ENCODE measurements at places on chromosomes 3 and 15.

DNA sequence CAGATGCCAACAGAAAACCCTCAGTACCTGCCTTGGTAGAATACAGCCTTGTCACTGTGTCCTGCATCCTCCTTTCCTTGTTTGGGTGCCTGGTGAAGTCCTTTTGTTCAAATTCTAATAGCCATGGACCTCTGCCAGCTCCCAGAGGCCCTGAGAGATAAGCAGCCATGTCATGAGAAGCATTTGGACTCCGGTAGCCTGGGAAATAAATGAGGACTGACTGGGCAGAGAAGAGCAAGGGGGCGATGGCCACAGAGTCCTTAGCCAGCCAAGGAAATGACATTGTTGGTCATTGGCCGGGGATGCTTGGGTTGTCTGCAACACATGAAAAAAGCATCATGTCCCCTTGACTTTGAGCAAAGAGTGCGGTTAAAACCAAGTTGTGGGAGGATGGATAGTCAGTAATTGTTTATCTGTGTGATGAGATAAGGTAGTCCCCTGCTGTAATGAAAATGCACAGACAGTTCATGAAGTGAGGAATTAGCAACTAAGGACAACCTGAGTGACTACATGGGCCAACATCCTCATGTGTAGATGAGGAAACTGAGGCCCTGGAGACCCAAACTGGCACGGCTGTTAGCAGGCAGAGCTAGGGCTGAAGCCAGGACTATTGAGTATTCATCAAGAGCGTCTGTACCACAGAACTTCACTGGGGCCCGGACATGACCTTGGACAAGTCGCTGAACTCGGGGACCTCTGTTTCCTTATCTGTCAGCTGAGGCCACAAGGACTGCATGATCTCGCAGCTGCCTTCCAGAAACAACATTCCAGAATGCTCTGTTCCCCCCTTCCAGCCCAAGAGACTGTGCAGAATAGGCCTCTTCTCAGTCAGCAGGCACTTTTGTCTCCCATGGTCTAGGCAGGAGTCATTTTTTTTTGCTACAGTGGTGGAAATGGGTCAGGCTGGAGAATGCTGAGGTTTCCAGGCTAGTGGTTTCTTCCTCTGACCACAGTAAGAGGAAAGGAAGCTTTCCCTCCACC, 90.5 kb upstream of the CTDSPL start:
- DNase-seq = no peak

GRCh38 chr3:146466604-146467003, 2.8 kb downstream of the PLSCR2 start:
- DNase-seq = no peak

DNA sequence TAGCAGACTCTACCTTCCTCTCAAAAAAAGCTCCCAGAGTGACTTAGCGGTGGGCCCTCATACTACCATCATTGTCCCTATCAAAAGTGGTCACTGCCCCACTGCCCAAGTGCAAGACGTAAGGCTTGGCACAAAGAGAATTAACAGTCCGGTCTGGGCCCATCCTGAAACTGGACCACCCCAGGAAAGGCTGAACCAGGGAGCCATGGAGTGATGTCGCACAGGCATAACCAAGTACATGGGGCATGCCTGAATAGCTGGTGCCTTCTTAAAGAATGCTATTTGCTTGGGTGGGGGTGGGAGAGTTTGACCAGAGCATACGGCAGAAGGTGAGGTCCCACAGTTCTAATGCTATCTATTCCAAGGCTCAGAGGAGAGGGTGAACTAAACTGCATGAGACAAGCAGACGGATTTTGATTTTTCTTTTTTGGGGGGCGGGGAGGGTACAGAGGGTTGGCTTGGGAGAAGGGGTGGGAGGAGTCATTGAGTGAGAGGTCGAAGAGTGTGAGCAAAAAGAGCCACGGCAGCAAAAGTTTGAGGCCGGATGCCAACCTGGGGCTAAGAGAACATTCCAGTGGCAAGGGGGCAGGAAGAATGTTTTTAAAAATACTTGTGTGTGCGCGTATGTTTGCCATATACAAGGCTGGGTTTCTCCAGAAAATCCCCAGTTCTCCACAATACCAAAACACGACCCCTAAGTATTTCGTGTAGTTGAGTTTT, 50.2 kb downstream of the FAM174B start:
- DNase-seq = no peak

DNA sequence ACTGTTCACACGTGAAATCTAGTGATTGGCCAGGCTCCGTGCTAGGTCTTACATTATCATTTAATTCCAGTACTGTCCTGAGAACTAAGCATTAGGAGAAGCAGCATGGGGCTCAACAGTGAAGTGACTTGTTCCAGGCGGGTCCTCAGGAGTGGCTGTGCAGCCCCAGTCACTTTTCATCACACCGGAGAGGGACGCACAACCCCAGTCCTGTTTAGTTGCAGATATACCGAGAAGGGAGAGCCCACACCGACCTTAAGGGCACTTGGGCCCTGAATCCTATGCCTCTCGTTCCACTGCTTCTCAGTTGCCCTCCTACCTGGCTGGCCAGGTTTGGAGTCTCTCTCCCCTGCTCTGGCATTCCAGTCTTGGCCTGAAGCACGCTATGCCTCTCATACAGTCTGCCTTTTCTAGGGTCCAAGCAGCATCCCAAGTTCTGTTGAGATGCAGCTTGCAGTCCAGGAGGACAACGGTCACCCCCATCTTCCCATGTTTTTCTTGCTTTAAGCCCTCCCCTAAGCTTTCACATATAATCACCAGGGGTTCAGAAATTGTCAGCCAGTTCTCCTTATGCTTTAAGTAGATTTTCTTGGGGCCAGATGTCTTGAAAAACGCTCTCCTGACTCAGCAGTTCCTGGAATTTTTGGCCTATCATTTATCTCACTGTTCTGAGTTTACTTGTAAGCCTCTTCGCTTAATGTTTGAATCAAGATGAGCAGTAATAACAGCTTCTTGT, 10.1 kb downstream of the FAM131A start:
- DNase-seq = no peak

GRCh38 chr3:126536126-126536525, 12.2 kb downstream of the CHST13 start:
- no peak for DNase-seq

DNA sequence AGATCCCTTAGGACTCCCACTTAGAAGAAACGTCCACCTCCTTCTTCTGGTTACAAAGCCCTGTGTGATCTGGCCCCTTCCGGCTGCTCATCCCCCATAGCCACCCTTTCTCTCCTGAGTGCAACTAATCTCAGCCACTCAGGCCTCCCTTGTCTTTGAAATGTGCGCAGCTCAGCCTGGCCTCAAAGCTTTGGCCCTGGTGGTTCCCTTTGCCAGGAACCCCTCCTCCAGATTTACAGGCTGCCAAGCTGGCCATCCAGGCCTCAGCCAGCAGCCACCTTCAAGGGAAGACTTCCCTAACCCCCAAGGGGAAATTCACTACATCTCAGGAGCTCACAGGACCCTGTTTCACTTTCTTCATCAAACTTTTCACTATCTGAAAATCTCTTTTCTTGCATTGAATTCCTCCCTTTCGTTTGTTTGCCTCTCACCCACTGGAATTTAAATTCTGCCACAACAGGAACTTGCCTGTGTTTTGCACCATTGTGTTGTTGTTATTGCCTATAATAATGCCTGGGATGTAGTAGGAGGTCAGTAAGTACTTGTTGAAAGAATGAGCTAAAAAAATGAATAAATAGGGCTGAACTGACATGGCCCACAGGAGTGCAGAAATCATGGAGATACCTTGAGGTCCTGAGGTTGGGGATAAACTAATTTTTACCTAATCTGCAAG, 109.5 kb upstream of the PFN2 start:
- no peak for DNase-seq

DNA sequence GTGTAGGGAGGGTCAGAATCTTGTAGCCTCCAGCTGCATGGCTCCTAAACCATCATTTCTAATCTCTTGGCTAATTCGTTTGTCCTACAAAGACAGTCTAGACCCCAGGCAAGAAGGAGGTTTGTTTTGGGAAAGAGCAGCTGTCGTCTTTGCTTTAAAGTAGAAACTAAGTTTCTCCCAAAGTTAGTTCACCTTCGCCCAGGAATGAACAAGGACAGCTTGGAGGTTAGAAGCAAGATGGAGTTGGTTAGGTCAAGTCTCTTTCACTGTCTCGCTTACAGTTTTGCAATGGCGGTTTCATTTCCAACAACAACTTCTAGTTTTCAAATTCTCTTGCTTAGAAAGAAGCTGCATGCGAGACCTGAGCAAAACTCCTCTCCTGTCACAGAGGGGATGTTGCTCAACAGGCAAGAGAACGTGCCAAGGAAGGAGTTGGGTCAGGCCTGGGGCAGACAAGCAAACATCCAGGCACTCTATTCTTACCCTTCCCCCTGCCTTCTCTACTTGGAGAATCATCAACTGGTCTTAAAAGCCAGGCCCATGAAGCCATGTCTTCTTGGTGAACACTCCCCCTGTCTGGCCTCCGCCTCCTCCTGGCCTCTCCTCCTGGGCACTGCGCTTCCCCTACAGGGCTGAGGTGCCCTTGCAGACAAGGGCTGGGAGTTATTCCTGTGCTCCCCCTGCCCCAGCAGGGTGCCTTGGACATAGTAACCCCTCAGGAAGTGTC, 57.6 kb downstream of the TMEM44 start:
- no peak for DNase-seq

GRCh38 chr3:126832933-126833332, 128.9 kb downstream of the CHCHD6 start:
- no peak for DNase-seq

DNA sequence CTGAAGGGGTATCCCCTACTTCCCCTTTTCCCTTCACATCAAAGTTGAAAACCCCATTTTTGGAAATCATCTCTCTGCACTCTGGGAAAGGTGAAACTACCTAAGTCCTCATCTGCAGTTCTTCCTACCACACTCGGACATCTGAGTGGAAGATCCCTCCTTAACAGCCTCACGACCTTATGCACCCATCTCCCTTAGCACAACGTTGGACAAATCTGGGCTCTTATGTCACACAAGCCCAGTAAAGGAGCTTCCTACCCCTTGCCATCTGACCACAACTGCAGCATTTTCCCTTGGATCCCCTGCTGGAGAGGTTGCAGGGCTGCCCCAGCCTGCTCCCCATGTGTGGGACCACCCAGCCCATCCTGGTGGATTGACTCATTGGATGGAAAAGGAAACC, 252.1 kb upstream of the ST8SIA2 start:
- no peak for DNase-seq

DNA sequence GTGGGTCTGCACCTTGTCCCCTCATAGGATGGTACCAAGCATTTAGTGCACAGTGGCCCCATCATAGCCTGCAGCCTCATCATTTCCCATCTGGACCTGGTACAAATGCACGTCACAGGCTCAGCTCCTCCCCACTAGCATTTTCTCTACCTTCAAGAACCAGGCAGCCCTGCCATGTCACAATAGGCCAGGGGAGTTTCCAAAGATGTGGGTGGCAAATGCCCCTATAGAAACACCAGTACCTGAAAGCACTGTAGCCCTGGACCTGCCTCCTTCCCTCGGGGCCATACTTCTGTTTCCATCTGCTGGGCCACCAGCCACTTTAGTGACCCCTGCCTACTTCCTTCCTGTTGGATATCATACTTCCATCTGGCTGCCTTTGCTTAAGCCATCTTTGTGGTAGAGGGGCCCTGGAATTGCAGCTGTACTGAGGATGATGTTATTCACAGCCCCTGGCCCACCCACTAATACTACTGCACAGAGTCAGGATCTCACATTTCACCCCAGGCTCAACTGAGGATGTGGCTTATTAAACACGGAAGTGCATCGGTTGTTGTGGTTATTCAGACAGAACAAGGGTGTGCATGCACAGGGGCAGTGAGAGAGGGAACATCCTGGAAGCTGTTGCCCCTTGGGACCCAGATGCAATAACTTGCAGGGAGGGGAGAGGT, 3.8 kb downstream of the TCTA start:
- DNase-seq = no peak

- DNase-seq = no peak
These were observed 20.5 kb upstream of the FGD5 start for GRCh38 chr3:14798231-14798630.

- no peak for DNase-seq
These were observed 4.8 kb downstream of the VIPR1 start for GRCh38 chr3:42507252-42507651.

DNA sequence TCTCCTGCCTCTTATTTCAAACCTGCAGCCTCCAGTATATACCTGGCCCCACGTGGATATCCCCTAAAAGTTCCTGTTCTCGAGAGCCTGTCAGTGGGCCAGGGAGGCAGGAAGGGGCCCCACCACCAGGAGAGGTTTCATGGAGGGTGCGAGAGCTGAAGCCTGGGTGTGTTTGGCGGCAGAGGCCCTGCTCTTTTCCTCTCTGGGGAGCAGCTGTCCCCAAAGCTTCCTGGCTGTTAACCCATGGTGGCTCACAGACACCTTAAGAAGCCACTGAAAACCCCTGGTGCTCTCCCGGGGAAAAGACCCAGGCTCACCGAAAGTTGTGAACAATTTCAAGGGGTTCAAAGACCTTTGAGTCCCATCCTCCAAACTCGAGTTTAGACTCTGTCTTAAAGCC, 1.1 kb downstream of the PRRT3 start:
- DNase-seq = no peak

- DNase-seq = peak; percentile 66
These were observed 621 bp downstream of the ANXA2 start for GRCh38 chr15:60396958-60397771.

DNA sequence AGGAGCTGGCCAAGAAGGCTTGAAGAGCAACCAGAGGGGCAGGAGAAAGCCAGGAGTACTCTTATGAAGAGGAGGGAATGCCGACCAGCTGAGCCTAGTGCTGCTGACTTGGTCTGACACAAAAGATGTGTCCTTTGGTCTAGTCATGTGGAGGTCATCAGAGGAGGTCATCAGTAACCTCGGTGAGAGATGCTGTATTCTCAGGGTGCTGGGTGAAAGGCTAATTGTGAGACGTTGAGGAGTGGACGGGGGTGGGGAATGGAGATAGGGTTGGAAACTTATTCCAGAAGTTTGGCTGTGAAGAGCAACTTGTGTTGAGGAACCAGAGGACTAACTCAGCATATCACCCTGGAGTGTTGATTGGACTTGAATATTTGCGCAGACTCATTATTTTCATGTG, 5.5 kb downstream of the CRTC3 start:
- no peak for DNase-seq

- DNase-seq = no peak
These were observed 32.5 kb upstream of the THSD4 start for GRCh38 chr15:71082803-71083202.

DNA sequence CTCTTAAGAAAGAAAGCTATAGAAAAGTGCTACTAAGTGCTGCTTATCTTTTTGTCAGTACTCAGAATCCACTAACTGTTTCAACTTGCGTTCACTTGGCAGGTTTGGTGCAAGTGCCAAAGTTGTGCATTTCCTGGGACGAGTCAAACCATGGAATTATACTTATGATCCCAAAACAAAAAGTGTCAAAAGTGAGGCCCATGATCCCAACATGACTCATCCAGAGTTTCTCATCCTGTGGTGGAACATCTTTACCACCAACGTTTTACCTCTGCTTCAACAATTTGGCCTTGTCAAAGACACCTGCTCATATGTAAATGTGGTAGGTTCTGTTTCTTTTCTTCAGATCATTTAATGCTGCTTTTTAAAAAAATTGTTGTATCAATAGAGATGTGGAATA, 32.6 kb downstream of the GYG1 start:
- no peak for DNase-seq

DNA sequence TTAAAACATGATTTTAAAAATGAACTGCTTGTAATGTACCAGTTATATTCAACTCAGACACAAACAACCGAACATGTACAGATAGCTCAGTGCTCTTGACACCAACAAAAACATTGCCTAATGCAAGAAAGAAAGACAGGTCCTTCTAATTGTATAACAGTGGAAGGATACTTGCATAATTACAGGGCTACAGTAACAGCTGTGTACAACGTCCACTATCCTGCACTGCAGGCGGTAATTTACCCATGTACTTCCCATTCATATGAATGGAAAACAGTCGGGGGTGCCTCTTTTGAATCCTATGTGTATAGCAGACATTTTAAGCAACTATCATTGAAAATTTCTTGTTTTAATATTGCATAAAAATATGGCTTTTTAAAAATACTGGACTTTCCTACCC, 41.1 kb upstream of the PLSCR5 start:
- no peak for DNase-seq
